ENCODE measurements at places on chromosomes 5 and 9.
A peak's percentile ranks its signal among the peaks of the same experiment; 100 is the strongest.

DNA sequence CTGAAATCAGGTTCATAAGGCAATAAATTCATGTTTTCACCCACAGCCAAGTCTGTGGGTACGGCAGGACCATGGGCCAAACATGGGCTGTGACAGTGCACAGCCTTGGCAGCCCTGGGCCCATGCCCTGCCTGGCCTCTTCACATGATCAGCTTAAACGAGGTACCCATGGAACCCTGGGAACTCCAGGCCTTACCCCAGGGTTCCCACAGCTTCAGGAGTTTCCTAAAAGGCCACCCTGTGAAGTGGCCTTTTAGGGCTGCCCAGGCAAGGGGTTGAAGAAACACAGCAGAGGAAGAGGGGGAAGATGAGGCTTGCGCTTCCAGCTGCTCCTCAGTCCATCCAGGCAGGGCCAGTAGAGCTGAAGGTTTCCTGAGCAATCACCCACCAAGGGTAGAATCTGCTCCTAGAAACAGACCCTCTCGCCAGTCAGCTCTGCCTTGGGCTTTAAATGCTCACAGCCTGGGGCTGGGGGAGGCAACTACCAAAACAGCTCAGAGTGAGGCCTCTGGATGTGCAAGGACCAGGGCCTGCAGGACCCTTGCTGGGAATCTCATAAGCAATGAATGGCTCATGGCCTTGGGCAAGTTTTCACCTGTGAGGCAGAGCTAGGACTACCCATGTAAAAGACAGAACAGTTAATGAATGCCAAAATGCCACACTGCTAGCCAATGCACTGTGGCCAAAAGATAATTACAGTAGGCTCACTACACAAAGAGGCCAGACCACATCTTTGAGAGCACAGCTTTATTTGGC, 79.3 kb upstream of the LRRTM2 start:
- DNase-seq, result no peak

GRCh38 chr9:124008303-124008693, 3.3 kb upstream of the LHX2 start:
- DNase-seq, result peak; percentile 46

DNA sequence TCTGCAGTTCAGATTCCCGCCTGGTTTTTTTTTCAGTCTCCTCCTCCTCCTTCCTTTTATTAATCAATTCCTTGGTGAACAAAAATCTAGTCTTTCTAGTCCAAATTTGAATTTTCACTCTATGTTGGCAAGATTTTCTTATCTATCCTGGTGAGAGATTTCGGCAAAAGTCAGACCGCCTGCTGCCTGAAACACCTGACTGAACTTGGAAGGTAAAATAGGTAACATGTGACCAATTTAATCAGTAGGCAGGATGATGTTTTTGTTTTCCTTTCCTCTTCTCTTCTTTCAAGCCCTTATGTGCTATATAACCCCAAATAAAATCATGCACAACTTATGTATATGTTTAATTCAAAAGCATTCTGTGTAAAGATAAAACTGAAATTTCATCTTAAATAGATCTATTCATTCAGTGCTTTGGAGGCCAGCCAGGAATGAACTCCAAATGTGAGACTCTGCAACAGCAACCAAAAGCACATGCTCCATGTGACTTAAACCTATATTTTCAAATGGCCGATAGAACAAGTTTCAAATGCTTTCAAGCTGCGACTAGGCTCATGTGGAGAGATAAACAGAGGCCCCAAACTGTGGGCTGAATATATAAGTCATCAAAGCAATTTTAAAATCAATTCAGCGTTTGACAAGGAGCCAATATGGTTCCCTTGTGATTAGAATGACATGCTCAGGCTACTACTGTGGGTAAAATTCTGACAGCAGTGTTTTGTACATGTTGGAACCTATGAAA, 100.4 kb upstream of the SEMA6A start:
- no peak for DNase-seq

- DNase-seq, result no peak
Measured at GRCh38 chr5:119368238-119368630, 12.4 kb downstream of the TNFAIP8 start.

- no peak for DNase-seq
Measured at GRCh38 chr5:79032031-79032695, 37.3 kb downstream of the DMGDH start.

DNA sequence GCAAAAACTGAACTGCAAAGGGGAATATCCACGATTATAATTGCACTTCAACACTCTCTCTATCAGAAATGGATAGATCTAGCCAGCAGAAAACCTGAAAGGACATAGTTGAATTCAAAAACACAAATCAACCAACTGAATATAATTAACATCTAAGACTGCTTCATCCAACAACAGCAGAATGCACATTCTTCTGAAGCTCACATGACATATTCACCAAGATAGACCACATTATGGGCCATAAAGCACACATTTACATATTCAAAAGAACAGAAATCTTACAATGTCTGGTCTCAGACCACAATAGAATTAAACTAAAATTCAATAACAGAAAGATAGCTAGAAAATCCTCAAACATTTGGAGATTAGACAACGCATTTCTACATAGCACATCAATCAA, 118.3 kb downstream of the FBXO4 start:
- DNase-seq, result no peak

GRCh38 chr9:82720515-82720914, 342.4 kb downstream of the RASEF start:
- no peak for DNase-seq

DNA sequence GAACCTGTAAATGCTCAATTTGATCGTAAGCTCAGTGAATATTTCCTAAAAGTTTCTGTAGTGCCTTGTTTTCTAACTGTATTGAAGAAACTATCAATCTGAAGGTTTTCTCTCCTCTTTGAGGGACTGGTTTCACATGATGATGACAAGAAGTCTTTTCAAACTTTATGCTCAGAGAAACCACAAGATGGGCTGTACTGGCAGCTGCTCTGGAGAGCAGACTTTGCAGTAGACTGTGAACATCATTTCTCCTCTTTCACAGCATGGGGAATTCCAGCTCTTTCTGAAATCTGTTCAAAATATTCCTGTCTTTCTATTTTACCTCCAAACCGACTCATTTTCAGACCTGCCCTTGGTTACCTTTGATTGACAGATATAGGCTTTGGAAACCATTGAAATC, 194.4 kb downstream of the IZUMO3 start:
- DNase-seq, result no peak

- no peak for DNase-seq
Measured at GRCh38 chr9:124776954-124777648, at the start of gene OLFML2A. OLFML2A (plus strand) TSS chr9:124777133; CDS start chr9:124777271, 138 bp downstream.

GRCh38 chr9:82088591-82088990, 100.0 kb downstream of the SPATA31D1 start:
- no peak for DNase-seq

GRCh38 chr5:74382987-74383593, 257.4 kb downstream of the ENC1 start:
- DNase-seq, result no peak

DNA sequence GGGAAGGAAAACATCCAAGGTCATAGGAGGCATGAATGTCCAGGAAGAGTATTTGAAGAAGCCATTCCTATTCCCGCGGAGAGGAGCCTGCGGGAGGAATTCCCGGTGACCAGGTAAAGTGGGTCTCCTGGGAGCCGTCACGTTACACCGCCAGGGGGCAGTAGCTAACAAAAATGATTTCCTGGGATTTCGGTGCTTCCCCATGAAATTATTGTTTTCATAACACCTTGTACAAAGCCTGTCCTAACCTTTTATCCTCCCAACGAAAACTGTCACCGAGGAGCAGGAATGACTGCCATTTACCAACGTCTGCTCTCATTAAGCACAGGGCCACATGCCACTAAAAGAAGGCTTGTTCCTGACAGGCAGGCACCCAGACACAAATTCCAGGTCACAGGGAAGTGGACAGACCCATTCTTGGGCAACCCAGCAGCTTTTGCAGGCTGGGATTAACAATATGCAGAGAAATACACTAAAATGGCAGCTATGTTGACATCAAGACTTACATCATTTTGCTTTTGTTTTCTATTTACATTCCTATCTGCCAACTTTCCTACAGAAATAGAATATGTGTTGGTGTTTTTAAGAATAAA, 41.2 kb upstream of the CTSL start:
- peak; percentile 33 for DNase-seq

DNA sequence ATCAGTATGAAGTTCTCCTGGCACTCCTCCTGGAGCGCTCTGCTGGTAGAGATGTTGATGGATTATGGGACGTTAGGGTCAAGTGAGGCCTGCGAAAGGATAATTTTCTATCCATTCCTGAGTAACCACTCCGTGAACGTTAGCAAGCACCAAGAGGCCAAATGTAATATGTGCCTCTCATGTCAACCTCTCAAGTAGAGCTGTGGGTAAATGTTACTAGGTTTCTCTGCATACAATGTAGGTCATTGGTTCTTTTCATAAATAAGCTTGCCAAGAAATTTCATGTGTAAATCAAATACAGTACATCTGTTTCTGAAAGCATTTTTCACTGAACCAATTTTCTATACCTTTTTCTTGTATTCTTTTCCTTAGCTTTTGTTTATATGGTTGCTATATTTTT, 126.3 kb downstream of the KDM4C start:
- no peak for DNase-seq

- no peak for DNase-seq
Measured at GRCh38 chr5:177477701-177478477, 4.5 kb upstream of the DBN1 start.

DNA sequence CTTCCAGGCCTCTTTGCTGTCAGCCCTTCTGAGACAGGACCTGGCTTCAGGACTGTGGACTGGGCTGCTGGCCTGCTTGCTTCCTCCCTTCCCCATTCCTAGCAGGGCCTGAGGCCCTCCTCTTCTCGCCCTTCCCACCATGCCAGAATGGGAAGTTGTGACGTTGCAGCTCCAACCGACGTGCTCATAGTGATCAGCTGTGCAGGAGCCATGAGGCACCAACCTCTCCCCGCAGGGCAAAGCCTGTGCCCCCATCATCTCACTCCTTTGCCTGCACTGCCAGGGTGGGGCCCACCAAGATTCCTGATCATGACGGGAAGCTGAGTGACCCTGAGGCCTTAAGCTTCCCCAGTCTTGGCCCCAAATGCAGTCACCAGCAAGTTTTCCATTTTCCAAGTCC, 45.1 kb upstream of the GARNL3 start:
- DNase-seq, result no peak

DNA sequence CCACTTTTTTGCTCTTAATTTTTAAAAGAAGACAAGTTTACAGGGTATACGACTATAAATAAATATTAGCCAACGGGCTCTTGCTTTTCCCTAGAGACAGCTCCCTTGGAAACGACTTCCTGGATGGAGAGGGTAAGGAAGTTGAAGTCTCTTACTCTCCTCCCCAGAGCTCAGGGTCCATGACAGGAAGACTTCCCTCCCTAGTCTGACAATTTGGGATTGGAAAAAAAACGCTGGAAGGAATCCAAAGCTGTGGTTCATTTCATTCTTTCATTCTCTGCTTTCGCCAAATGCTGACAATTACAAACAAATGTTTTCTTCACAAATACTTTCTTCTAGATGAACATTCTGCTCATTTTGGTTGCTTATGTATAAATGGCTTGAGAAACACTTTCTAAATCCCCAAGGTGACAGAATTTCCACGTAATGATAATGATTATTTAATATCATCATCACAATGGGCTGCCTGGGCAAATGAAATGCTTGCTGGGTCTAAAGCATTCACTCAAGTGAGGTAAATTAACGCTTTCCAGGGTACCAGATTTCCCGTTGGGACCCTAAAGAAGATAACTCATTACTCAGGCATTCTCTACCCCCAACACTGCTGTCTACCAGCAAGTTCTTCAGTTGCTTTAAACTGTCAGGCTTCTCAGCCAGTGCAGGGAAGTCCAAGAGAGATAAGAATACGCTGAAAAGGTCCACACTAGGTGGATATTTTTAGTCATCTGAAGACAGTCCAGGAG, 139.8 kb upstream of the SLC30A5 start:
- DNase-seq, result no peak

DNA sequence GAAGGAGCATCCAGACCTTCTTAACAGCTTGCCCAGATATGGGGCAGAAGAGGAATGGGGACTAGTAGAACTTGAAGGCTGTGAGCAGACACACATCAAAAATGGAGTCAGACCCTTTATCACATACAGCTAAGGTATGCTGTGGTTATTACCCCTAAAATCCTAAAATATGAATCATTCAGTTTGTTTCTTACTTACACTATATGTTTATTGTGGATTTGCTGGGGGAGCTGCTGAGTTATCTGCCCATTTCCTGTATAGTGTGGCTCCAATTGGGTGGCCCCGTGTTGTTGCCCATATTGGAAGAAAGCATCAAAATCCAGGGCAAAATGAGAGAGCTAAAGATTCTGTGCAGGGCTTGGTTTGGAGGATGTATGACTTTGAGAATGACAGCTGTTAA, 56.9 kb downstream of the AP3S1 start:
- DNase-seq, result no peak

DNA sequence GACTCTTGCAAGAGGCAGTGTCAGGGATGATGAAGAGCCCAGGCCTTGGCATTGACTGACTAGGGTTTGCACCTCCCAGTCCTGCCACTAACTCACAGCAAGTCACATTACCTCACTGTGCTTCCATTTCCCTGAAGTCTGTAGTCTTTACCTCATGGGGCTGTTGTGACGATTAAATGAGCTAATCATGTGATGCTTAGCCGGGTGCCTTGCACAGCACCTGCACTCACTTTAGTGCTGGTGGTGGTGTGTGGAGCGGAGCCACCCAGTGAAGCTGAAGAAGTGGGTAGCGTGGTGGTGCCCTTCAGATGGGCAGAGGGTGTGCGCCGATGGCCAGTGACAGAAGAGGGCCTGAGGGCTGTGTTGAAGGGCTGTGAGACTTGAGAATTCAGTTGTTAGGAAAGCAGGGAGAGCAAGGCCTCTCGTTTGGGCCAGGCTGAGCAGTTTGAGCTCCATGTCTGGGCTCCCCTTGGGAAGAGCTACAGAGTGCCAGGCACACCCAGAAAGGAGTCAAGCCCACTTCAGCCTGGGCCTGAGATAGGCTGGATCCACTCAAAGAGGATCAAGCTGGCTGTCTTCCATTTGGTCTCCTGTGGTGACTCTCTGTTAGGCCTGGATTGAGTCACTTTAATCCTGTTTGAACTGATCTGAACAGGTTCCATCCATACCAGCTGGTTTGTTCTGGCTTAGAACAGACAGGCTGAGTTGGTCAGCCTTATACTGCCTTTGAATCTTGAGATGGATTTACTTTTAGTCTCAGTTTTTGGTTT, 42.5 kb downstream of the RALGPS1 start:
- no peak for DNase-seq

Measured in NCI-H1105 (cell line).